Stomach (tissue), 19 donors: ENCODE measurements at places on chromosomes 2 and 18. TPM values are rescaled to one million over a fixed set of nuclear protein-coding genes. Genes with fewer than 3 reads are reported as not detected.

The ASIC4 gene
- 2.0 TPM for total RNA-seq

The FLACC1 gene
- not detected for total RNA-seq

The ZNF521 gene
- 290 TPM for total RNA-seq

The DCDC2C gene
- total RNA-seq = not detected

The ARHGAP15 gene
- total RNA-seq = 6.8 TPM

The ATF2 gene
- 74.1 TPM for total RNA-seq

The KIAA2012 gene
- total RNA-seq = not detected

The FHL2 gene
- 42.3 TPM for total RNA-seq

The NT5DC4 gene
- not detected for total RNA-seq

The ECEL1 gene
- total RNA-seq = not detected

- no peak for DNase-seq
Measured at GRCh38 chr2:206764673-206765241, 371 bp downstream of the MDH1B start.

GRCh38 chr18:45464619-45465018, 150.7 kb upstream of the SLC14A2 start:
- no peak for DNase-seq

GRCh38 chr2:187319441-187320108, 128.5 kb downstream of the CALCRL start:
- no peak for DNase-seq

DNA sequence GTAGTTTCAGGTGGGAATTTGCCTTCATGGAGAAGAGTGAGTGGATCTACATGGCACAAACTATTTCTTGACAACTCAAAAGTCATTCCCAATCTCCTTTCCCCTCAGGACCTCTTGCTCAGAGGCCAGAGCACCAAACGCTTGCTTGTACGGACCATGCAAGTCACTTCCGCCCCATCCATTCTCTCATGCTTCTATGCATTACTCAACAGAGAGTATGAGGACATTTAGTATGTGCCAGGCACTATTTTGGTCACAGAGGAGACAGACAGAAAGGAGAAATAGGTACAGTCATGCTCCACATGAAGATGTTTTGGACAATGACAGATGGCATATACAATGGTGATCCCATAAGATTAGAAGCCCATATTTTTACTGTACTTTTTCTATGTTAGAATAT, 117.5 kb downstream of the ACTR3 start:
- DNase-seq = no peak

- DNase-seq = no peak
Measured at GRCh38 chr18:49767111-49768050, 46.0 kb downstream of the ACAA2 start.

DNA sequence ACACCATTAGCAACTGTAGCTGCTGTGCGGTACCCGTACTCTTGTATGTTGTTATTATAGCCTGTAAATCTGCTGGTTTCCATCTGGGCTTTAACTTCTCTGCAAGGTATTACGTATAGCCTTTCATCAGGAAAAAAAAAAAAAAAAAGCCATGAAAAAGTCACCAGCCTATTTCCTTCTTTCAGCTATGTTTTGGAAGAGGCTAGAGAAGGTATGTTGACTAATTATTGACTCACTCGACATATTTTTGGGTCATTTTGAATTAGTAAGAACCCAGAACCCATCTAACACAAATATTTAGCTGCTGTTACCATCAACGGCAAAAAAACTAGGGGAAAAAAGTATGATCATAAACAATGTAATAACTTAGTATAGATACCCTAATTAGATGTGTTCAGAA, 1395.6 kb downstream of the SUCLG1 start:
- DNase-seq = no peak

GRCh38 chr2:176818617-176819016, 394.0 kb upstream of the HNRNPA3 start:
- DNase-seq = peak; percentile 7

GRCh38 chr2:233713262-233713615, 532 bp downstream of the UGT1A5 start:
- DNase-seq = no peak

DNA sequence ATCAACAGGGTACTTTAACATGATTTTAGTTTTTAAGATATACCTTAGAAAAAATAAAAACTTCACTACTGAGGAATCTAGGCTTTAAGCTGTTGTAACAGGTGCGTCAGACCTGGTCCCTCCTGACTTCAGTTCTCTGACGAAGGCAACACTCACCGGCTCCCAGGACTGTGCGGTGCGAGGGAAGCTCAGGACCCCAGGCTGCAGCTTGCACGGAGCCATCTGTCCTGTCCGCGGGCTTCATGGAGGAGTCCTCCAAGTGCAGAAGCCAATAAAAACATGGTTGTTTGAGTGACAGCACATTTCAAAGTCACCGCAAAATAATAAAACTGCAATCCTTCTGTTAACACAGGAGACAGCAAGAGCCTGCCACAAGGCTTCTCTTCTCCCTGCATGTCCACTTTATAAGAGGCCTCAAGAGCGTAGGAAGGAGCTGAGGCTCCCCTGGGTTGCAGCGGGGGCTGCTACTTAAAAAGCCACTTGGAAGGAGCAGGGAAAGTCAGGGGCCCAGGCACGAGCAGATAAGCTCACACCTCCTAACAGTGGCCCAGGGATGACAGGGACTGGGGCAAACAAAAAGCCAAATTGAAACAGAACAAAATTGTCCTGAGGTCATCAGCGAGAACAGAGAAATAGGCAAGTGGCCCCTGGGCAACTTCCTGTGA, 4.6 kb downstream of the HJURP start:
- DNase-seq = no peak

DNA sequence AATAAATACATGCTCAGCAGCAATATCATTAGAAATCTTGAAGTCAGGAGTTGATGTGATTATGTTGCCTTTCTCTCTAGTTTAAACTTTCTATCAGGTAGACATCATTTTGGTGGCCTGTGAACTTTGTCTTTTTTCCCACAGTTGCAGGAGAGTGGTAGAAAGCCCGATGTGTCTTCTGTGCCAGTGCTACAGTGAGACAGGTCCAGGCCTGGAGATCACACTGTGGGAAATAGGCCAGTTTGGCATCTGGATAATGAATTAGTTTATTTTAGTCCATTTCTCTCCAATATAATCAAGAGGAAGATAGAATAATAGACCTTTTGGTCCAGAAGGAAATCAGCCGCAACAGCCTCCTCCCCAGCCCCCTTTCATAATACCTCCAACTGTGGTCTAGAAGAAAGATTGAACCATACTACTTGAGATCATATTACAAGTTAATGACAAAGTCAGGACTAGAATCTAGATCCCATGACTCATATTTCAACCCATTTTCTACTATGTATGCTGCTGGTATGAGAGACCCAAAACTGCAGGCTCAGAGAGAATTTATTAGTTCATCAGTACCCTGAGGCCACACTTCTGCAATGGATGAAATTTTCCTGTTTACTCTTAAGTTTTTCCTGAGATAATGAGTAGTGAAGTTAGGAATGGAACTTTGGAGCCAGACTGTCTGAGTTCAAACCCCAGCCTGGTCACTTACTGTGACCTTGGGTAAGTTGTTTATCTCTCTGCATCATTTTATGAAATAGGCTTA, 20.6 kb downstream of the KCMF1 start:
- no peak for DNase-seq

- DNase-seq = peak; percentile 100
Measured at GRCh38 chr2:239401067-239401880, 454 bp upstream of the HDAC4 start.

- DNase-seq = peak; percentile 89
Measured at GRCh38 chr2:96771796-96772618, 11.3 kb downstream of the CNNM4 start.

DNA sequence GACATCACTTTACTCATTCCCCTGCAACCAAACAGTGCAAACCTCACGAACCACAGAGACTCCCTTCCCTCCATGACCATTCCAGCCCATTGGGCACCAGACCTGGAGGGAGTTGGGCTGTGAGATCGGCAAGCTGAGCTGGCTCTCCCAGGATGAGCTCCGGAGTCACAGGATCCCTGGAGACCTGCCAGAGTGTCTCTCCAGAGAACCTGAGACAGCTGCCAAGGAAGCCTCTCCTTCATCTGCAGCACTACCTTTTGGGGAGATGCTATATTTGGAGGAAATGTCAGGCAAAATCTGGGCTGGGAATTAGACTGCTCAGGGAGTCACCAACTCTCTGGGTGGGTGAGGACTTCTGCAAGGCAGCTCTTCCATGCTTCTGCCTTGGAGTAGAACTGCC, 417.4 kb downstream of the TNS1 start:
- no peak for DNase-seq

DNA sequence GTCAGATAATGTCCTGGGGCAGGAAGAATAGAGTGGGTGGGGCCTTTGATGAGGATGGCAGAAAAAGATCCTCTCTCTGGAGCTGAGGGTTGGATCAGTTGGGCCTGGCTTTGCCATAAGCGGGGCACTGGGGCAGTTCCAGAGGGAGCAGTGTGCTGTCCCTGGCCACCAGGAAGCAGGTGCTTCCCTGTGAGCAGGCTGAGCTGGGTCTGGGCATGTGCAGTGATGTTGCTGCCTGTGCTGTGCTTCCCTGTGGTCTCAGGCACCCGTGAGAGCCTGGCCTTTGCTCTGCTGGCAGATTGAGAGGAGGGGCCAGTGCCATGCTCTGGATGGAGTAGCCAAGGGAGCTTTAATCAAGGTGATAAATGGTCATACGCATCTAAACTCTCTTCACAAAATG, 14.6 kb upstream of the NPPC start:
- DNase-seq = peak; percentile 22

GRCh38 chr2:225526760-225527390, 127.4 kb downstream of the NYAP2 start:
- DNase-seq = no peak

GRCh38 chr2:126703311-126703710, 47.4 kb downstream of the GYPC start:
- DNase-seq = no peak

DNA sequence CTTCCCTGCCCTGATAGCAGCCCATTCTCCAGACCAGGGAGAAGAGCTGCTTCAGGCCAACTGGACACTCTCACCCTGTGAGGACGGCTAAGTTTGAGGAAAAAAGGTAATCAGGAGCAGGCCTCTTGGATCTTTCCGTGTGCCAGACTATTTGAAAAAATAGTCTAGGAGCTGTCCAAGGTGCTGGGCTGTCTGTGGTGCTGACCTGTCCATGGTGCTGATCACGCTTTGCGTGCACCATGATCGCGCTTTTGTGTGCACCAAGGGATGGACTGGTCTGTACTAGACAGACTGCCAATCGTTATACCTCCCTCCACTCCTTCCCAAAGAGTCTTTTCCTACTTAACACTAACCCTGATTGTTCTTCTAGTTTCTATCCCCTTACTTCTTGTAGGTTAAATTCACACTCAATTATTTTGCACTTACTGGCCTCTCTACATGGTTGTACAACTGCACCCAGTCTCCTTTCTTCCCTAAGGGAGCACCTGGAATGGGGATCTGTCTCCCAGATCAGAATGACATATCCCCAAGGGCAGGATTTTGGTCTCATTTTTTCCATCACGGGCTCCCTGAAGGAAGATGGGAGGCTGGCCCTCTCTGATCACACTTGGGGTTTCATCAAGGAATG, 295.4 kb downstream of the CELF4 start:
- peak; percentile 50 for DNase-seq

GRCh38 chr2:233643128-233643527, 6.9 kb downstream of the UGT1A10 start:
- DNase-seq = peak; percentile 3

DNA sequence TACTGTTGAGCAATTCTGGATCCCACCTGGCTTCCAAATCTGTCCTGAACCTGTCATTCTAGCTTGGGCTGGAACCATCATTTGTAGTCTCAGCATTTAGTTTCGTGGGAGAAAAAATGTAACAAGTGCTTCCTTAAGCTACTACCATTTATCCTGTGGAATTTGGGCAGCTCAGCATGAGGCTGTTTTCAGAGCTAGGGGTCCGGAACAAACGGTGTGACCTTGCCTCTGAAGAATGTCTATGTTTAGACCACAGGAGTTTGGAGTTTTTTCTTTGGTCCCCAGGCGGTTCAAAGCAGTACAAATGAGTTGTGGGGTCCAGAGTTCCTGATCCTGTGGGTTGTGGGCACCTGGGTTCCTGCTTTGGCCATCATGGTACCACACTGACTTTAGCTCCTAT, 59.1 kb upstream of the TMEM178A start:
- DNase-seq = no peak

- DNase-seq = peak; percentile 74
Measured at GRCh38 chr18:13375302-13376255, 157.0 kb downstream of the LDLRAD4 start.

GRCh38 chr2:222709191-222709891, 37.9 kb downstream of the MOGAT1 start:
- peak; percentile 89 for DNase-seq

GRCh38 chr2:172772633-172773032, 37.0 kb downstream of the RAPGEF4 start:
- DNase-seq = peak; percentile 27
